ENCODE measurements at places on chromosomes 7 and 10.
A peak's percentile ranks its signal among the peaks of the same experiment; 100 is the strongest.

DNA sequence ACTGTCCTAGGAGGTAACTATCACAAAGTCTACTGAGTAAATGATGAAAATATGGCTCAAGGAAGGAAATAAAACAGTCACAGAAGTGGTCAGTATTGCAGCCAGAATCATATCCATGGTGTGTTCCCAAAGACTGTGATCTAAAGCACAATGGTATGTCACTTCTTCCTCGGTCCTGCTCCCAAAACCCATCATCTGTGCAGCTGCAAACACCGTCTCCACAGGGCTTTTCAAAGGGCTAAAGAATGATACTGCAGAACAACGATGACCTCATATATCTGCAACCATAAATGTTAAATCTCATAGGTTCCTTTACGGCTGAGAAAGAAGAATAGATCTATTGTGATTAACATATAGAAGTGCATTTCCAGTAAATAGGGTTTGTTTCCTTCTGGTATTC, 465.0 kb downstream of the GRID1 start:
- no peaks in the 10 kb centered on the region for H3K36me3 ChIP-seq
- H3K27me3 ChIP-seq = peaks cover 2% of the 10 kb centered on the region
- no peak overlapping the region for H3K27ac ChIP-seq
- DNase-seq = no peak
- H3K4me1 ChIP-seq = no peaks in the 10 kb centered on the region

DNA sequence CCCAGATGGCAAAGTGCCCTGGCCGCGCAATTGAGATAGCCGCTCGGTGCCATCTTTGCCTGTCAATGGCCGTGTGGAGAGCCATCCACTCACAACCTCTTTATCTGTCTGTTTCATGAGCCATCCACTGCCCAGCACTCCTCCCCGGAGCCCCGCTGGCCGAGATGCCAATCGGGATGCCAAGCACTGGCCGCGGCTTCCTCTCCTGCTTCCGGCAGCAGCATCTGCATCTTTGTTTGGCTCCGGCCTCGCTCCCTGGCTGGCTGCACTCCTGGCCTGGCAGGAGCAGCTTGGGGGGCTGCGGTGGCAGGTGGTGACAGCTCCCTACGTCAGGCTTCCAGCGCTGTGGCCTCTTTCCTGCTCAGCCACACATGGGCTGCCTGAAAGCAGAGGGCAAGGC, 231.7 kb downstream of the USP6NL start:
- no peak overlapping the region for H3K4me3 ChIP-seq
- peaks cover 2% of the 10 kb centered on the region for H3K4me1 ChIP-seq
- H3K27ac ChIP-seq = no peak overlapping the region
- no peaks in the 10 kb centered on the region for H3K36me3 ChIP-seq
- no peaks in the 10 kb centered on the region for H3K27me3 ChIP-seq
- DNase-seq = no peak

DNA sequence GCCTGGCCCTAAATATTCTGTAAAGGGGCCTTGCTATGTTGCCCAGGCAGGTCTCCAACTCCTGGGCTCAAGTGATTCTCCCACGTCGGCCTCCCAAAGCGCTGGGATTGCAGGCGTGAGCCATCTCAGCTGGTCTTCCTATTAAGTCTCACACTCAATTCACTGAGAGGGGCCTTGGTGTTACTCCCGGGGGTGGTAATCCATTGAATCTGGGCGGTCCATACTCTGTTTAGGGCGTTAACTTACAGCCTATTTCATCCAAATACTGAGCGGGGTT, 665 bp upstream of the SRRT start:
- H3K27me3 ChIP-seq = no peaks in the 10 kb centered on the region
- DNase-seq = no peak
- peak overlapping the region; percentile 77 for H3K4me3 ChIP-seq
- H3K4me1 ChIP-seq = peaks cover 32% of the 10 kb centered on the region

- peaks cover 12% of the 10 kb centered on the region for H3K4me1 ChIP-seq
- no peak for DNase-seq
- no peaks in the 10 kb centered on the region for H3K36me3 ChIP-seq
- no peaks in the 10 kb centered on the region for H3K27me3 ChIP-seq
- H3K27ac ChIP-seq = no peak overlapping the region
Measured at GRCh38 chr7:75694638-75695399, 43.9 kb downstream of the HIP1 start.

DNA sequence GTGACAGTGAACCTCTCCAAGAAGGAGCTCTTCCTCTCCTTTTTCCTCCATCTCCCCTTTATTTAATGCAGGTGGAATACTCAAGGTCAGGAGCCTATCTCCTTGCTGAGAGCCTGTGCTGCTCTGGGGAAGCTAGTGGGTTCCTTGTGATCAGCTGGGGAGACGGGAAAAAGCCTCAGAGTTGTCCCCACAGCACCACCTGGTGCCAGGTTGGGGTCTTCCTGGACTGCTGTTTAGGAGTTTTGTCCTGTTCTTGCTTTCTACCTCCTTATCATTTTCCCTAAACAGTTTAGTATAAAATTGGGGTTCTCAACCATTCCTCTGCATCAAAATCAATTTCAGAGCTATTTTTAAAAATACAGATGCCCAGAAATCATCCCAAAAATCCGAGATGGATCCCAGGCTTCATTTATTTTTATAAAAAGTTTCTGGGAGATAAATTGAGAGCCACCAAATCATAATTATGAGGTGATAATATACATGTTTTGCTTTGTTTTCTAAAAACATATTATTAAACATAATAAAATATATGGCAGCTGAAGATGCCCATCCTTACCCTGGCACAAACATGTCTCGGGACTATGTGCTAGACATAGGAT, 44.3 kb downstream of the MACC1 start:
- H3K36me3 ChIP-seq = no peaks in the 10 kb centered on the region
- H3K27ac ChIP-seq = no peak overlapping the region
- H3K4me1 ChIP-seq = peaks cover 3% of the 10 kb centered on the region
- DNase-seq = peak; percentile 54

DNA sequence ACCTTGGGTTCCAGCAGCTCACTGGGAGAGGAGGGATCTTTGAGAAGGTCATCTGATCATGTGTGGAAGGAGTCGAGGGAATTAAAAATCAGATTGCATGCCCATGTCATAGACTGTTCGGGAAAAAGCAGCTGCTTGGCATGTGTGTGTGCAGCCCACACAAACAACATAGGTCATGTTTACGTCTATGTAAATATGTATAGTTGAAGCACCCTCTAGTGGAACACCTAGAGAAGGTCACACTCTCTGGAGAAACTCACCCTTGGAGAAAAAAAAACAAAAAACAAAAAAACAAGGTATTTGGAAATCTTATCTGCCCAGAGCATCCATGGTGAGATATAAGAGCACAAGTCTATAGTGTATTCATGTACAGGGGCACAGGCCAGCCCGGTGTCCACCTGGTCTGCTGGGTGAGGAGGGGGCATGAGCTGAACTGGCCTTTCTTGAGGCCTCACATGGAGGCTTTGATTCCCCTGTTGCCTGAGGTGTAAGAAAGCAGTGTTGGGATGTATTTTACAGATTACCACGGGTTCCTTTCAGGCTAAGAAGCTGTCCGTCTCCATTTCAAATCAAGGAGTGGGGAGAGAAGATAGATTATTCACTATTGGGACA, 98.0 kb downstream of the NPY start:
- DNase-seq = peak; percentile 38
- no peak overlapping the region for H3K27ac ChIP-seq
- H3K36me3 ChIP-seq = no peaks in the 10 kb centered on the region
- no peak overlapping the region for H3K4me3 ChIP-seq
- H3K27me3 ChIP-seq = no peaks in the 10 kb centered on the region
- no peaks in the 10 kb centered on the region for H3K4me1 ChIP-seq

- no peak for DNase-seq
- H3K27ac ChIP-seq = no peak overlapping the region
- no peaks in the 10 kb centered on the region for H3K27me3 ChIP-seq
- H3K36me3 ChIP-seq = no peaks in the 10 kb centered on the region
- no peak overlapping the region for H3K4me3 ChIP-seq
Measured at GRCh38 chr7:66837007-66837406, 84.0 kb upstream of the TMEM248 start.

GRCh38 chr10:129568583-129569344, 101.7 kb downstream of the MGMT start:
- H3K4me1 ChIP-seq = no peaks in the 10 kb centered on the region
- H3K27me3 ChIP-seq = no peaks in the 10 kb centered on the region
- no peak overlapping the region for H3K27ac ChIP-seq

DNA sequence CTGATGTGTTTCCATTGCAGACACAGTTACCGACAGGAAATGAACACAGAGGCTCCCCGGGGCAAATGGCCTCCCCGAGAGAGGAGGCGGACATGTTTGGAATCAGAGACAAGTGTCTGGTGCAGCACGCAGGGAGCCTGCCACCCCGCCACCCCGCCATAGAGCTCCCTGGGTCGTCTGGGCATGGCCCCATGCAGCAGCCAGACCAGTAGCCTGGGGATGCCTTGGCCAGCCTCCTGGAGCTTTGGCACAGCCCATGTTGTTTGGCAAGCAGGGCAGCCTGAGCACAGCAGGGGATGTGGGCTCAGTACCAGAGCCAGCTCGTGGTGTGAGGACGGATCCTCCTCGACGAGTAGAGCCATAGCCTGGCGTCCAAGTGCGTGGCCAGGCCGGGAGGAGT, 80.8 kb downstream of the NKX6-2 start:
- no peak for DNase-seq
- H3K27ac ChIP-seq = no peak overlapping the region
- H3K27me3 ChIP-seq = no peaks in the 10 kb centered on the region
- peaks cover 36% of the 10 kb centered on the region for H3K36me3 ChIP-seq
- H3K4me1 ChIP-seq = no peaks in the 10 kb centered on the region
- no peak overlapping the region for H3K4me3 ChIP-seq

- no peak for DNase-seq
- H3K27ac ChIP-seq = no peak overlapping the region
- peaks cover 3% of the 10 kb centered on the region for H3K4me1 ChIP-seq
- H3K36me3 ChIP-seq = peaks cover 13% of the 10 kb centered on the region
Measured at GRCh38 chr10:35050568-35050967, 39.6 kb downstream of the CUL2 start.

GRCh38 chr7:103445228-103446048, 569 bp downstream of the SLC26A5 start:
- peaks cover 38% of the 10 kb centered on the region for H3K27me3 ChIP-seq
- no peak overlapping the region for H3K4me3 ChIP-seq
- peak; percentile 17 for DNase-seq
- no peaks in the 10 kb centered on the region for H3K36me3 ChIP-seq
- H3K4me1 ChIP-seq = peaks cover 23% of the 10 kb centered on the region
